SHP77 (cell line): ENCODE measurements at places on chromosomes 2 and 18.

DNA sequence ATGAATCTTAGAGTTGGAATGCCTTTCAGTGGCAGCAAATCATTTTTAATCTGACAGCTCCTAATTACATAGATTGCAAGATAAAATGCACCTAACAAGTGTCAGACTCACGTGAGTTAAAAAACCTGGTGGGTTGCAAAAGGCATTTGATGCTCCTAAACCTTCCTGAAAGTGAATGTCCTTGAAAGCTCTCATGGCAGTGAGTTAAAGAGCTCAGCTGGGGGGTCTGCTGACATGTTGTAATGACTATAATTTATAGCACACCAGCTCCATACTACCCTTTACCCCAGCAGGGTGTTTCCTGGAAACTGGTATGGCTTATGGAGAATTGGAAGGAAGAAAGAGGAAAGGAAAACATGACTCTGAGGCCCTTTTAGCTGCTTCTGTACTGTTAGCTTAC, 91.9 kb upstream of the CAVIN2 start:
- DNase-seq: no peak

- DNase-seq: no peak
Measured at GRCh38 chr2:102304268-102304667, 7.1 kb upstream of the IL1RL1 start.

GRCh38 chr18:23106575-23106974, 28.7 kb upstream of the CABLES1 start:
- no peak for DNase-seq

DNA sequence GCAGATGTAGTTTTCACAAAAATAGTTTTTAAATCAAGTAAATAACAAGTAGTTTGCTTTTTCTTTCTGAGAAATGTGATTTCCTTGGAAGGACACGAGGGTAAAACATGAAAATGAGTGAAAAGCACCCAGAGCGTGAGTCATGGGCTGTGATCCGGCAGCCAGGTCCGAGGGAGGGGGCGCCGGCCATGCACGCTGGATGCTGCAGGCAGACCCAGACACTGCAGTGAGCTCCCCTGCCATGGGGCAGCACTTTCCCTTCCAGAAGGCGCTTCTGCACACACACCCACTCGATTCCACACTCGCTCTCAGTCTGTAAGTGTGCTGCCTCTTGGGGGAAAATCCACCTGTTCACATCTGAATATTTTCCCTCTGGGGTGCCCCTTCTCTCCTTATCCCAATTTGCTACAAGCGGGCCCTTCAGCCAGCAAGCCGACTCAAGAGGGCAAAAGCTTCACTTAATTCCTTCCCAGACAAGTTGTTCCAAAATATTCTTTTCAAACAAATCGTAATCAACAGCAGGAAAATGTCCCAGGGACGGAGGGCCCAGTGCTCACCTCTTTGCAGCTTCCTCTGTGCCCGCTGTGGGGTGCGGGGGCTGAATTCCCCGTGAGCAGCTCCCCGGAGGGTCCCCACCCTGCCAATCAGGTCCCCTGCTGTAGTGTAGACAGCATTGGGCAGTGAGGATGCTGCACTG, 87.0 kb upstream of the ID2 start:
- DNase-seq: no peak

DNA sequence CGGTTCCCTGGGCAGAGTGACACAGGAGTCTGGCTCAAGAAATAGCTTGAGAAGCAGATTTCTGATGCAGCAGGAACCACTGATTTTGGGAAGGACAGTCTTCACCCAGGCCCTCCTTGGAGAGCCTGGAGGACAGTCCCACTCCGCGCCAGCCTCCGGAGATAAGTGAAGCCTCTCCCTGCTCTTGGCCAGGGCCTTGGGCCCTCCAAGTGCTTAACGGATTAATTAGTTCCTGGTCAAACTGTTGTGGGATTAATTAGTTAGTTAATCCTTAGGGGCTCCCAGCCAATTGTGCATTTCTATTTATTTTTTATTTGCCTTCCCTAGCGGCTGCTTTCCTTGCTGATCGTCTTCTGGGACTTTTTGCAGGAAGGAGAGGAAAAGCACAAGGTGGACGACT, 19.6 kb downstream of the CPLX4 start:
- no peak for DNase-seq

DNA sequence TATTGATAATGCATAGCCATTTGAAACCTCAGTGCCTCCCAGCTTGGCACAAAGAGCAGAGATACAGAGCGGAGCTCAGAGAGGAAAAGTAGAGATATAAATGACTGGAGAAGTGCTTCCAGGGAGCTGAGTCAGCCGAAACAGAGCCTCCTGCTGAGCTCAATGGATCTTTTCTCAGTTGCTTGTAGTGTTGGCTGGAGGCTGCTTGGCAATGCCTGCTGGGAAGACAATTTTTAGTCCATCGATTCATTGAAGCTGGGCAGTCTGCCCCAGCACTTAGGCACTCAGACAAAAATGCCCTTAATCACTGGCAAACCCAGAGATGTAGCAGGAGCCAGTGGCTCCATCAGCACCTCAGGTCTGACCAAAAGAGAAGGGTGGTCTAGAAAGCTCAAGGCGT, 81.3 kb upstream of the SETBP1 start:
- DNase-seq: no peak

- no peak for DNase-seq
Measured at GRCh38 chr18:25646971-25647370, 295.0 kb upstream of the ZNF521 start.

DNA sequence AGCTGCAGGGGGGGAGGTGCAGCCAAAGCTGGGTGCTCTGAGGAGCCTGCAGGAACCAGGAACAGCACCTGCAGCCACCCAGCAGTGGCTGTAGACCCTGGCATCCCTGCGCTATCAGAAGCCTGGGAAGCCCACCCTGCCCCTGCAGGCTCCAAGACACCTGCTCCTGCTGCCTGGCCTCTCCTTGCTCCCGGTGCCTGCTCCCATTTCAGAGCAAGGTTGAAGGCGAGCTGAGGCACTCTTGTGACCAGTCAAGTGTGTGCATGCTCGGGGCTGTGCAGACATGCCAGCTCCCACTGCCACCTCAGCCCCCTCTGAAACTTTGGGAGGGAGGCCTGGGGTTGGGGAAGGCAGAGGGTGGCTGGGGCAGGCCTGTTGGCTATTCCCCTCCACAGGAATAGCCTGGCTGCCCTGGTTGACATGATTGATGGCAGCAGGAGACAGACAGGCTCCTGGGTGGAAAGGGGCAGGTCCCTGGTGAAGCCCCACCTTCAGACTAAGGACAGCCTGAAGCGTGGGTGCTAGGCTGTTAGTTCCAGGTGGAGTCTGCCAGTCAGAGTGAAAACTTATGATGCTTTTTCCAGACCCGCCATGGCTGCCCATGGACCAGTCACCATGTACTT, 151.4 kb downstream of the MBD5 start:
- no peak for DNase-seq

- DNase-seq: no peak
Measured at GRCh38 chr2:142750858-142751257, 126.6 kb upstream of the KYNU start.

- DNase-seq: peak; percentile 20
Measured at GRCh38 chr2:156589381-156590079, 153.4 kb downstream of the GPD2 start.

DNA sequence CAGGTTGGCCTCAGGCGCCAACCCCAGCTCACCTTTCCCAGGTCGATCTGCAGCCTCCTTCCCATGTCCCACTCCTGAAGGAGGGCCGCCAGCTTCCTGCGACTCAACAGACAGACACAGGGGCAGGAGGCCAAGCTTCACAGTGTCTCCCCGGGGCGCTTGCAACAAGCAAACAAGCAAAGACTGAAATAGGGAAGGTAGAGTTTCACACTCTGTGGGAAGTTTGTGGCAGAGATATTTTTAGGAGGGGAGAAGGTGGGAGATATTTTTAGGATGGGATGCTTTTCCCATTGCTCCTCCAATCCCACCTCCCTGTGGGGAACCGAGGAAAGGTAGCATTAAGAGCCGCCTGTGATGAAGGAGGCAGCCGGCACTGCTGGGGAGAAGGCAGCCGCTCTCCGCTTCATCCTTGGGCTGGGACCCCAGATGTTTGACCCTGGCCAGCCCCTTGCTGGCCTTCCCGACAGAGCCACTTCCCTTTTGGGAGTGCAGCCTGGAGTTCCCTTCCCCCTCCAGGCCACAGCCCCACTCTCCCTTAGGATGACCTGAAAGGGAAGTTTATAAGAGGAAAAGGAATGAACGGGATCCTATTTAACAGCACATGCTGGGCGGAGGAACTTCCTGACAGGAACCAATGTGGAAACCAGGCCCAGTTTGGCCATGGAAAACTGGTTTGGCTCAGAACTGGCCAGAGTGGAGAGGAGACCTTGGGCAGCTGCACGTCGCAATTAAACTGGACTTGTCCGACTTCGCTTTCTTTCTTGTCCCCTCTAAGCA, 142.2 kb upstream of the SMAD2 start:
- no peak for DNase-seq

- no peak for DNase-seq
Measured at GRCh38 chr2:215981115-215981514, 32.2 kb downstream of the MREG start.

DNA sequence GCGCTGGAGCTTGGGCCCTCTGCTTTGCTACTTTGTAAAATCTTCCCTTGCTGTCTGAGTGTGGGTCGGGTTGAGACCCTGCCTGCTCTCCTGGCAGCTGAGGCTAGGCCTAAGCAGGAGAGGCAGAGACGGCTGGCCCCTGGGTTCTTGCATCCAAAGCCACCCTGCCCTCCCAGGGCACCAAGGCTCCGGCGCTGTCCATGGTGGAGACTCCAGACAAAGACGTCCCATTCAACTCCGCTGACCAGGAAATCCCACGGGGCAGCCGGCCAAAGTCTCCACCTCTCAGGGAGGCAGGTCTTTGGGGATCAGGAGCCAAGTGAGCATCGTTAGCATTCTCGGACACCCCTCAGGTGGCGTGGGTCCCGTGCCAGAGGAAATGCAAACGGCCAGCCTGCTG, 2.6 kb upstream of the PRLH start:
- no peak for DNase-seq

GRCh38 chr2:1772471-1773267, 28.4 kb upstream of the PXDN start:
- DNase-seq: no peak

DNA sequence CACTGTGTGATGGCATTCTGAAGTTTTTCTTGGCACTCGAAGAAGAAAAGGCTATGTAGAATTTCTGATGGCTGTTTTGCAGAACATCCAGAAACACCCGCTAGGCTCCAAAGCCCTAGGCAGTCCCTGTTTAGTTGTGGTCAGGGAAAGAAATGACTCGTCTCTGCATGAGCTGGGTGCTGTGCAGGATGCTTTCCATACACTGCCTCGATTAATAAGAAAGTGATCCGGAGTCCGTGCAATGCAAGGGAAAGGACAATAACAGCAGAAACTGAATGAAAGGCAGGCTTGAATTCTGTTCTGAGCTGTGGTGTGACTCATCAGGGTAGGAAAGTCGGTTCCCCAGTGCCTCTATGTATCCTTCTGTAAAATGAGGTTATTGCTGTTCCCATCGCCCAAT, 18.7 kb downstream of the MAPRE3 start:
- no peak for DNase-seq

GRCh38 chr2:45826884-45827635, 175.6 kb downstream of the PRKCE start:
- DNase-seq: no peak

DNA sequence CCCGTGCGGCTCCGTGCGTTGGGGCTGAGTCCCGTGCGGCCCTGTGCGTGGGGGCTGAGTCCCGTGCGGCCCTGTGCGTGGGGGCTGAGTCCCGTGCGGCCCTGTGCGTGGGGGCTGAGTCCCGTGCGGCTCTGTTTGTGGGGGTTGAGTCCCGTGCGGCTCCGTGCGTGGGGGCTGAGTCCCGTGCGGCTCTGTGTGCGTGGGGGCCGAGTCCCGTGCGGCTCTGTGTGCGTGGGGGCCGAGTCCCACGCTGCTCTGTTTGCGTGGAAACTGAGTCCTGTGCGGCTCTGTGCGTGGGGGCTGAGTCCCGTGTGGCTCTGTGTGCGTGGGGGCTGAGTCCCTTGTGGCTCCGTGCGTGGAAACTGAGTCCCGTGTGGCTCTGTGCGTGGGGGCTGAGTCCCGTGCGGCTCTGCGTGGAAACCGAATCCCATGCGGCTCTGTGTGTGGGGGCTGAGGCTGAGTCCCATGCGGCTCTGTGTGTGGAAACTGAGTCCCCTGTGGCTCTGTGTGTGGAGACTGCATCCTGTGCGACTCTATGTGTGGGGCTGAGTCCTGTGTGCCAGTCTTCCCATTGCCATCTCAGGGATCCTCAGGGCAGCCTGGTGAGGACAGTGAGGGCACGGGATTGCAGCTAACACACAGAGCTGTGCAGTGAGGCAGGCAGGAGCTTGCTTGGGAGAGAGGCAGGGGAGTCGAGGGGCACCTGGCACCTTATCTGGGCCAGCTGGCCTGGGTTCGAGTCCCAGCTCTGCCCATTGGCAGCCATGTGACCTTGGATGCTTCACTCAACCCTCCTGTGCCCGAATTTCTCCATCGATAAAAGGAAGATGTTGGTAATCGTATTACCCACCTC, 44.5 kb downstream of the LDLRAD4 start:
- DNase-seq: no peak

DNA sequence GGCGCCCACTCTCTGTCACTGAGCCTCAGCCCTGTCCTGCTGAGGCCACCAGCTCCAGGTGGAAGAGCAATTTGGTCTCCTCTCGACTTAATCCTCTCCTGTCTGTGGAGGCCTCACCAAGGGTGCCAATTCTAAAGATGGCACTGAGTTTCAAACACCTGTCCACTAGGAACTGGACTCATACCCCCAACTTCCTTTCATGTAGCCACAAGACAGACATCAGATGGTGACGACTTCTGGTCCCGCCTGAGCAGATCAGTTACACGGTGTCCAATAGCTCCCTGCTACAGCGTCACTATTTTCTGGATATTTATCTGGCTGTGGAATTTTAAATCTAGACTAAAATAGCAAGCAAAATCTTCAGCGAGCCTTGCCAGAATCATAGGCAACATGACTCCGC, 24.5 kb upstream of the SP5 start:
- no peak for DNase-seq

DNA sequence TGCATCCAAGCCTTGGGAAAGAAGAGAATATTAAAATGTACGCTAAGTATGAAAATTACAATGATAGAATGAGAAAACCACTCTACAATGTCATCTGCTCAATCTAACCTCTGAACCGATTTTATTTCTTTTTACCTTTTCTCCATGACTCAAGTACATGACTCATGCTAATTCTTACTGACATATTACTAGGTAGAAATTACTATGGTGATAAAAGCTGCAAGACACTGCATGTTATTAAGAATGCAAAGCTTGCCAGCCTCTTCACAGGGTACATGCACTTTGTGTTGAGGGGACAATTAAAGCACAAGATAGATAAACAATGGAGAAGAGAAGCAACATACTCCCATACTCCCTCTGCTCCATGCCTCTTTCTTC, 20.7 kb downstream of the SFT2D3 start:
- DNase-seq: no peak

DNA sequence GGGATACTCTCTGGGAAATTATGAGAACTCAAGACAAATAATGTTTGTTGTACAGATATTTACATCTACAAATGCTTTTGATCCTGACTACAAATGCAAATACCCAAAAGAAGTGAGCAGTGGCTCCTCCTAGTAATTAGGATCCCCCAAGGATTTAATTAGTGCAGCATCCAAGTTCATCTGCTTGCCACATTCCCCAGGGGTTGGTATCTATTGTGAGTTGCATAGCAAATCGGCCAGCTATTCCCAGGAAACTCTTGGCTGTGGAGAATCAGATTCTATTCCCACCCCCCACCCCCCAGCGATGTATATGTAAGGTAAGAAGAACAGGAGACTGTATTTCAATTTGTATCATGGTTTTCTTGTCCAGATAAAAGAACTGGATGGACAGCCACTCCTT, 725.1 kb upstream of the CDH7 start:
- DNase-seq: no peak

- DNase-seq: no peak
Measured at GRCh38 chr18:72470391-72470790, 73.8 kb downstream of the CBLN2 start.

GRCh38 chr18:27656167-27656778, 471.2 kb upstream of the CHST9 start:
- no peak for DNase-seq
